ENCODE measurements at places on chromosomes 6 and 20. TPM values are rescaled to one million over a fixed set of nuclear protein-coding genes. Genes with fewer than 3 reads are reported as not detected.

C20orf144 gene
- total RNA-seq = 0.29 TPM

OLIG3 gene
- 0.67 TPM for total RNA-seq

HLA-F gene
- total RNA-seq = 172 TPM

TGM3 gene
- not detected for total RNA-seq

GRCh38 chr20:8155812-8156211, 23.7 kb downstream of the PLCB1 start:
- H3K27me3 ChIP-seq = no peaks in the 10 kb centered on the region
- H3K4me1 ChIP-seq = peaks cover 53% of the 10 kb centered on the region
- H3K27ac ChIP-seq = no peak overlapping the region
- no peak for DNase-seq

GRCh38 chr6:160030103-160030502, 61.2 kb downstream of the IGF2R start:
- H3K27me3 ChIP-seq = no peaks in the 10 kb centered on the region
- no peak overlapping the region for H3K27ac ChIP-seq
- H3K4me3 ChIP-seq = no peak overlapping the region

- no peak overlapping the region for H3K27ac ChIP-seq
- no peak for DNase-seq
- H3K4me1 ChIP-seq = no peaks in the 10 kb centered on the region
These were observed 914.7 kb upstream of the CITED2 start for GRCh38 chr6:140289186-140289585.

LPA gene
- not detected for total RNA-seq

DNA sequence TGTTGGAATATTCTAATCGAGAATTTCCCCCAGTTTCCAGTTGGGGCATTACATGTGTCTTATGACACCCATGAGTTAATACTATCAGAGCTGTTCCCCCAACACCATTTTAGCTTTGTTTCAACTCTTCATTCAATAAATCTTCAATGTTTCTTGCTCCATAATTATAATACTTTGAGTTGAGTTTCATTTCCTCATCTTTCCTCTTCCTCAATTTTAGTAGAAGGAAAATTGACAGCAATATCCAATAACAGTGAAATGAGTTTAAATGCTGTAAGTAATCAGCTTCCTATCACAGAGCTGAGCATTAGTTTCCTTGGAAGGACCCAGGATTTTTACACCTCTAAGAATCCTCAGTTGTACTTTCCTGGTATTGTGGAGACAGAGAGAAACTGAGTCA, 1.0 kb upstream of the STMND1 start:
- no peaks in the 10 kb centered on the region for H3K36me3 ChIP-seq
- DNase-seq = no peak
- peaks cover 34% of the 10 kb centered on the region for H3K27me3 ChIP-seq
- H3K27ac ChIP-seq = no peak overlapping the region
- H3K4me1 ChIP-seq = peaks cover 6% of the 10 kb centered on the region

DNA sequence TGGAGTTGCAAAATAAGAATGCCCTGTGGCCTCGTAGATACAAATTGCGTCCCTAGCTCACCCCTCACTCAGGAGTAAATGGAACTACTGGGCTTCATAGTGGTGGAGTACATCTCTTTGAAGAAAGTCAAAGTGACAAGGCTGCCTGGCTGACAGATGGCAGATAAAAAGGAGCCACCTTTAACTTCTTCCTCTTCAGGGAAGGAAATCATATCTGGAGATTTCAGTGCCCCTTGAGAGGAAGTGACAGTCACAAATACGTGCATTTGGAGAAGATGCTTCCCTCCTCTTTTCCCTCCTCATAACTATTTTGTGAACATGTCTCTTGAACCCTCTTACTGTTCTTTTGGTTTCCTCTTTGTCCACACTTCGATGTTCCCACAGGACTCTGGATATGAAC, 43.2 kb downstream of the PPP1R3G start:
- H3K27me3 ChIP-seq = no peaks in the 10 kb centered on the region
- no peak for DNase-seq
- H3K36me3 ChIP-seq = no peaks in the 10 kb centered on the region

DNA sequence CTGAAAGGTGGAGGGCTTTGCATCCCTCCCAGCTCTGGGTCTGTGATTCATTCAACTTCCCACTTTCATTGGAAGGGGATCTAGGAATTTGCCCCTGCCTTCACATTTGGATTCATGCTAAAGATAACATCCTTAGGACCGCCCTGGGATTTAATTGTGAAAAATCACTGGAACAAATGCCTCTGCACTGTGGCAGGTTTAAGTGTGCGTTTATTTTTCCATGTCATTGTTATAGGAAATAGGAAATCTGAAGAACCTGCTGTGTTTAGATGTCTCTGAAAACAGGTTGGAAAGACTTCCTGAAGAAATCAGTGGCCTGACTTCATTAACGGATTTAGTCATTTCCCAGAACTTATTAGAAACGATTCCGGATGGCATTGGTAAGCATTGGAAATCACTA, 104.7 kb downstream of the LRRC1 start:
- DNase-seq = no peak
- H3K4me3 ChIP-seq = no peak overlapping the region
- H3K27me3 ChIP-seq = no peaks in the 10 kb centered on the region
- H3K4me1 ChIP-seq = no peaks in the 10 kb centered on the region
- H3K36me3 ChIP-seq = peaks cover 5% of the 10 kb centered on the region

- H3K36me3 ChIP-seq = no peaks in the 10 kb centered on the region
- peaks cover 10% of the 10 kb centered on the region for H3K27me3 ChIP-seq
- no peak overlapping the region for H3K4me3 ChIP-seq
- no peak for DNase-seq
These were observed 63.5 kb upstream of the ASCC3 start for GRCh38 chr6:100944644-100945043.

DPPA5 gene
- not detected for total RNA-seq

CD109 gene
- total RNA-seq = 9.5 TPM

CLIC5 gene
- total RNA-seq = 1.1 TPM

DNA sequence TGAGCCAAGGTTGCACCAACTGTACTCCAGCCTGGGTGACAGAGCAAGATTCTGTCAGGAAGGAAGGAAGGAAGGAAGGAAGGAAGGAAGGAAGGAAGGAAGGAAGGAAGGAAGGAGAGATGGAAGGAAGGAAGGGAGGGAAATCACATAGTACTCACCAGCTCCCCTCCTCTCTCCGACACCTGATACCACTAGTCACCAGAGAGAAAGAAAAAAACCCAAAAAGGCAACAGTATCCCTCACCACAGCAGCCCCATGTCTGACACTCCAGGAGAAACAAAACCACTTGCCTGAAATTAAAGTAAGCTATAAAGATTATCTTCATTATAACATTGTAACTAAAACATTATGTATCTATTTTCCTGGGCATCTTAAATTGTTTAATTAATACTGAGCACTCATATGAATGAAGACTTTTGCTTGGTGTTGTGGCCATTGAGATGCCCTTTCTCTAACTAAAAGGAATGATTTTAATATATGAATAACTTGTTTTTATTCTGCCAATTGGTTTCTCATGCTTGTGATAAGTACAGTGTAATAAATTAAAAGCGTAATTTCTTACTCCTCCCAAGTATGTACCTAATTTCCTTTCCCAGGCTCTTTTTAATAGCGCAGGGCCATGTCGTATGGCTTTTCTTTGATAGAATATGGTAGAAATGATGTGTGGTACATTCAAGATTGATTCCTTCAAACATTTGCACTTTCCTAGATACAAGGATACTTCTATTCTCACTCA, 390.0 kb downstream of the MMUT start:
- no peaks in the 10 kb centered on the region for H3K4me1 ChIP-seq
- no peak overlapping the region for H3K4me3 ChIP-seq
- H3K27me3 ChIP-seq = no peaks in the 10 kb centered on the region
- DNase-seq = no peak
- no peak overlapping the region for H3K27ac ChIP-seq

DNA sequence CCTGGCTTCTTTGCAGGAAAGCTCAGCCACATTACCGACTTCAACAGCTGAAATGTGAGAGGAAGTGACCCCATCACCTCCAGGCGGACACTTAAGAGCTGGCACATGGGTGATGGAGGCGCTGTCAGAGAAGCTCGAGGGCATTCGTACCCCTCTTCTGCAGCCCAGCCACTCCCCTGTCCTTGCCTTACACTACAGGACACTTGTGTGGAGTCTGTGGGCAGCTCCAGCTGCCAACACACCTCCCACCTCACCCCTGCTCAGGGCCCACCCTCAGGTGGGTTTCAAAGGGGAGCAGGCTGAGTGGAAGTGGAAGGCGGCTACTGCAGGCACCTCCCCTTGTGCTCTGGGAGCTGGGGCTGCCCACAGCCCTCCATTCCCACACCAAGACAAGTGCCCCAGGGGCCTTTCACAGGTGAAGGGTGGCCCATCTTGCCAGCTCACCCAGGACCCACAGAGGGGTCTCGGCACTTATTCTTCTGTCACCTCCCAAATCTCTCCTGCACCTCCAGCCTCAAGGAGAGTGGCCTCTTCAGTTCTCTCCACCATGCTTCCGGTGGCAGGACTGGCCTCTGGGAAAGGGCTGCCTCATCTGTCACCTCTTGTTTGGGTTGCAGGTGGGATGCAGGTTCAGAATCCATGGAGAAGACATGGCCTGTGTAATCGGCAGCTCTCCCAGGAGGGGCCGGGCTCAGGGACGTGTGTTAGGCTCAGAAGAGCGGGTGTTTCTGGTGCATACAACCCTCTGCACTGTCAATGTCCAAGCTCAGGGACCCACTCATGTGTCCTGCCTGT, 49.8 kb downstream of the IRF4 start:
- no peaks in the 10 kb centered on the region for H3K27me3 ChIP-seq
- H3K4me1 ChIP-seq = peaks cover 21% of the 10 kb centered on the region
- no peak overlapping the region for H3K4me3 ChIP-seq
- H3K36me3 ChIP-seq = no peaks in the 10 kb centered on the region
- DNase-seq = no peak

DNA sequence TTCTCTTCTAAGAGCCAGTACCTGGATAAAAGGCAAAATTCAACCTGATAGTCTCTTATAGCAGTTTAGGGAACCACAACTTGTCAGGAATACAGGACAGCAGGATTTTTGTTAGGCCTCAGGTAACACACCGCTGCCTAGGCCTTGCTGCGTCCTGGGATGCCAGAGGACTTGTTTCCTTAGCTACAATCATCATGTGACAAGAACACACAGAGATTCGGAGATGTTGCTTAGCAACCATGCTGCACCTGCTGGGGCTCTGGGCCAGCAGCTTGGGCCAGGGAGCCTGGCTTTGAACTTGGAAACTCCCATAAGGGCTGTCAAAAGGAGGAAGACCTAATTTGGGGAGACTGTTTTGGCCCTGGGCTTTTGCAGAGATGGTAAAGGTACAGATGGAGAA, 36.1 kb upstream of the CHD6 start:
- no peak overlapping the region for H3K27ac ChIP-seq
- H3K27me3 ChIP-seq = peaks cover 10% of the 10 kb centered on the region
- DNase-seq = no peak
- H3K4me3 ChIP-seq = no peak overlapping the region
- H3K4me1 ChIP-seq = no peaks in the 10 kb centered on the region

DNA sequence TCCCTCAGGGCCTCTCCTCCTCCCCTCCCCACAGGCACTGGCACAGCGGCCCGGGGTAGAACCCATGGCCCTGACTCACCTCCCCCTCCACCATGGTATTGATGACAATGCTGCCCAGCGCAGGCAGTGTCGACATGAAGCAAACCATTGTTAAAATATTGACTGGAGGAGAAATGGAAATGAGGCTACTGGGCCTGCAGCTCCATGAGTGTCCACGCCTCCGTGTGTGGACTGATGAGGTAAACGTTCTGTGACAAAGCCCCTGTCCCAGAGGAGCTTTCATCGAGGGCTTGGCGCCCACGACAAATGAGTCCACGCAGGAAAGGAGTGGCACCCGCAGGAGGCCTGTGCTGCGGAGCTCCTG, 402.7 kb downstream of the TAF4 start:
- no peaks in the 10 kb centered on the region for H3K36me3 ChIP-seq
- no peak for DNase-seq
- no peaks in the 10 kb centered on the region for H3K4me1 ChIP-seq
- no peaks in the 10 kb centered on the region for H3K27me3 ChIP-seq
- H3K27ac ChIP-seq = no peak overlapping the region

DNA sequence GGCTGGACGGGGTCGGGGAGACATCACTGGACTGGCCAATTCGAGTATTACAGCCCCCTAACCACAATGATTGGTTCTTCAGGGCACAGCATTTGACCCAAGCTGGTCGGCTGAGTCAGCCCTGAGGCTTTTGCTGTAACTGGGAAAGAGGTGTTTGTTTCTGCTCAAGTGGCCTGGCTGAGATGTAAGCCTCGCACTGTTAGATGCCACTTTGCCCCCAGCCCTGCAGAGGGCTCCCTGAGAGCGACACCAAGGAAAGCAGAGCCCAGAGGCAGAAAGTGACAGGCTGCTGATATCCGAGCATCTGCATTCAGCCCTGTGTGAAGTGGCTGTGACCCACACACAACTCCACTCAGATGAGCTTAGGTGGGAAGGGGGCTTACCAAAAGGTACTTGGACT, 19.4 kb downstream of the ERGIC3 start:
- peak; percentile 26 for DNase-seq
- H3K27me3 ChIP-seq = no peaks in the 10 kb centered on the region
- H3K4me3 ChIP-seq = no peak overlapping the region
- no peaks in the 10 kb centered on the region for H3K4me1 ChIP-seq

DNA sequence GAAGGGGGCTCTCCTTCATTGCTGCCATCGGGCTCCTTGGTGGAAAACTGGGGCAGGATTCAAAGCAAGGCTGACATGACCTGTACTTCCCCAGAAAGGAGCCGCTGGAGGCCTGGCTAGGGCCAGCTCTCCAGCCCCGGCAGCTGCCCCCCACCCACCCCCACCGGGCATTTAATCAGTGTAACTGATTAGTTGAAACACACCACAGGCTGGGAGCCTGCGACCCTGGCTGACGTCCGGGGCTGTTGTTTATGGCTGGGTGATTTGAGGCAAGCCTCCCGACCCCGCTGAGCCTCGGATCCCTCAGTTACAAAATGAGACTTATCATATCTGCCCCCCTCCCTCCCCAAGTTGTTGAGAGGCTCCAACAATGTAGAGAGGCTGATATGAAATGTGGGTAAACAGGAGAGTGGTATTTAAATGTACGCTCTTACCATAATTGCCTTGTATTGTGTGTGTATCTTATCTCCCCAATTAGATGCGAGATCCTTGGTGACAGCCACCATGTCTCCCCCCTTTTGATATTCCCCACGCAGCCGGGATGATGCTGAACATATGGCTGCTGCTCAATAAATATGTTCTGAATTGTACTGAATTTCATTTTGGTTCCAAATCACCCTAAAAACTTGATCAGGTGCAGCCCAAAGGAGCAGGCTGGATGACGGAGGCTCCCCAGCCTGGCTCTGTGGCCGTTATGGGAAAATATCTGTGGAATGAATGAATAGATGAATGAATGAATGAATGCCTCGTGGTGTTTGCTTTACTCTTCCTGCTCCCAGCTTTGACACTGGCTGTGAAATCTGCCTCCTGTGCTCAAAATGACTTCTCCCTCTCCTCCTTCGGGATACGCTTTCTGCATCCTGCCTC, 31.8 kb upstream of the APCDD1L start:
- no peak overlapping the region for H3K4me3 ChIP-seq
- H3K27ac ChIP-seq = no peak overlapping the region
- peaks cover 4% of the 10 kb centered on the region for H3K27me3 ChIP-seq
- DNase-seq = no peak
- no peaks in the 10 kb centered on the region for H3K36me3 ChIP-seq
